ENCODE measurements at places on chromosomes 16 and 17.

GRCh38 chr16:54030451-54030850, 256.1 kb downstream of the IRX3 start:
- no peak for DNase-seq

- no peak for DNase-seq
Observed at GRCh38 chr17:78986048-78986648, 6.4 kb upstream of the LGALS3BP start.

GRCh38 chr17:44155488-44155887, 13.8 kb downstream of the HROB start:
- DNase-seq = no peak

GRCh38 chr16:269061-269796, 6.5 kb downstream of the RGS11 start:
- DNase-seq = no peak

GRCh38 chr17:18262111-18262510, 1.6 kb downstream of the MIEF2 start:
- DNase-seq = no peak

Data from SK-N-MC (cell line).